ENCODE measurements at places on chromosomes 5 and 9.

DNA sequence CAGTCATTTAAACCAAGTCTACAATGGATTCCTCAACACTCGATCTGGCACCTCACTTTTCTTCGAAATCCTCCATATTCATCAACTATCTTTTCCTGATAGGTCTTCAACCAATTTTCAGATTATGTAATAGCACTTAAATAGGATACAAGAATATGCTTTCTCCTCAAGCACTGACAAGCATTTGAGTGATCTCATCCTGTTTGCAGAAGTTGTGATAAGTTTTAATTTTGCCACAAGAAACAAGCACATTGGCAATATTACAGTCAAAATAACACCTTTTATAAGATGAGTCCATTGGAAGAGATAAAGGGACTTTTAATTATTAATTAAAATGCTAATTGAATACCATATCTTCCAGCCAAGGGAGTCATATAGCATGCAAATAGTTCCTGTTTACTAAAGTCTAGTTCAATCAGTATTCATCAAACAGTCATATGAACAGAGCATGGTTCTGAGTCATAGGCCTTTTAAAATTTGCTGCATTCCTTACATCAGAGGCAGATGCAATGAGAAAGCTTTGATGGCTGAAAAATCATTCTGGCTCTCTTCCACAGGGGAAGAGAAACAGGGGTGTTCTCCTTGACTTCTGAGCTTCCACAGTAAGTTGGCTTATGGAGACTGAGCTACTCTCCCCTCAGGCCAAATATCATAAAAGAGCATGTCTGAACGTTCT, 32.7 kb upstream of the ZCCHC9 start:
- no peak overlapping the region for H3K27ac ChIP-seq
- H3K36me3 ChIP-seq, result peaks cover 35% of the 10 kb centered on the region
- no peak for DNase-seq
- no peaks in the 10 kb centered on the region for H3K27me3 ChIP-seq

GRCh38 chr9:87713278-87713987, 12.5 kb upstream of the CTSL start:
- no peak overlapping the region for H3K4me3 ChIP-seq
- no peaks in the 10 kb centered on the region for H3K27me3 ChIP-seq
- no peaks in the 10 kb centered on the region for H3K36me3 ChIP-seq
- no peak for DNase-seq
- no peak overlapping the region for H3K27ac ChIP-seq
- no peaks in the 10 kb centered on the region for H3K4me1 ChIP-seq

DNA sequence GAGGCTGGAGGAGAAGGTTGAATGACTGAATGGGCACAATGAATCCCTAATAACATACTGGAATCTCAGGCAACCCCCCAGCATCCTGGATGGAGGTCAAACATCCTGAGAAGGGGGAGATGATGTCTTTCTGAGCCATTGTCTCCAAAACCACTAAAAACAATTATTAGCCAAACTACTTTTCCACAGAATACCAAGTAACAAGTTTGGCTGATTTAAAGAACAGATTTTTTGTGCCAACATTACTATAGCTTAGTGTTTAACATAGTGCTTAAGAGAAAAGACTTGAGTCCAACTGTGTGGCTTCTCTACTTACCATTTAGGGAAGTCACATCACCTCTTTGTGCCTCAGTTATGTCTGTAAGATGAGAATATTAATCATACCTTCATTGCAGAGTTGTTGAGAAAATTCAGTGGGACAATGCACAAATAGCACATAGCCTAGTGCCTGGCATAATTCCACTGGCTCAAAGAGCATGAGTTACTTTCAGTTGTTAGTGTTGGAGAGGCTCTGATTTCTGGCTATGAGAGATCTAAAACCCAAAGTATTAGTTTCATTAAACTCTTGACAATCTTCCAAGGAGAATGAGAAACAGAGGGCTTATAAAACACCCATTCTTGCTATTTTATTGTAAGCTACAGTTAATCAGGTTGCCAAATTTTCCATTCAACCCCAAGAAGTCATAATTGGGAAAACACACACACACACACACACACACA, 111.3 kb upstream of the NR3C1 start:
- no peak overlapping the region for H3K27ac ChIP-seq
- no peaks in the 10 kb centered on the region for H3K4me1 ChIP-seq
- DNase-seq, result no peak

DNA sequence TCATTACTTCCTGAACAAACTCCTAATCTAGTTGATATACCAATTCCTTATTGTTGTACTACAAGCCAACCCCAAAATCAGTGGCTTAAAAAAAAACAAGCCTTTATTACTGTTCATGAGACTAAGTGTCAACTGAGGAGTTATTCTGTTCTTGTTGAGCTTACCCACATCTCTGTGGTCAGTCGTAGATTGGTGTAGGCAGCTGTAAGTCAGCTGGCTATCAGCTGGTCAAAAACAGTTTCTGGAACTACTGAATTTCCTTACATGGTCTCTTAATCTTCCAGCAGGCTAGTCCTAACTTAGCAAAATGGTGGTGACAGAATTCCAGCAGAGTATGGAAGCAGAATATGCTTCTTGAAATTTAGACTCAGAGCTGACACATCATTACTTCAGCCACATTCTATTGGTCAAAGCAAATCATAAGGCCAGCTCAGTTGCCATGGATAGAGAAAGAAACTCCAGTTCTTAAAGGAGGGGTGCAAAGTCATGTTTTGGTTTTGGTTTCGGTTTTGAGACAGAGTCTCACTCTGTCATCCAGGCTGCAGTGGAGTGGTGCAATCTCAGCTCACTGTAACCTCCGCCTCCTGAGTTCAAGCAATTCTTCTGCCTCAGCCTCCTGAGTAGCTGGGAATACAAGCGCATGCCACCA, 386.1 kb upstream of the MPDZ start:
- H3K27me3 ChIP-seq, result no peaks in the 10 kb centered on the region
- H3K4me3 ChIP-seq, result no peak overlapping the region
- no peaks in the 10 kb centered on the region for H3K36me3 ChIP-seq
- H3K27ac ChIP-seq, result no peak overlapping the region
- no peaks in the 10 kb centered on the region for H3K4me1 ChIP-seq
- no peak for DNase-seq

GRCh38 chr5:81749192-81749560, 1.7 kb downstream of the SSBP2 start:
- H3K27ac ChIP-seq, result peak overlapping the region; percentile 90
- DNase-seq, result no peak

DNA sequence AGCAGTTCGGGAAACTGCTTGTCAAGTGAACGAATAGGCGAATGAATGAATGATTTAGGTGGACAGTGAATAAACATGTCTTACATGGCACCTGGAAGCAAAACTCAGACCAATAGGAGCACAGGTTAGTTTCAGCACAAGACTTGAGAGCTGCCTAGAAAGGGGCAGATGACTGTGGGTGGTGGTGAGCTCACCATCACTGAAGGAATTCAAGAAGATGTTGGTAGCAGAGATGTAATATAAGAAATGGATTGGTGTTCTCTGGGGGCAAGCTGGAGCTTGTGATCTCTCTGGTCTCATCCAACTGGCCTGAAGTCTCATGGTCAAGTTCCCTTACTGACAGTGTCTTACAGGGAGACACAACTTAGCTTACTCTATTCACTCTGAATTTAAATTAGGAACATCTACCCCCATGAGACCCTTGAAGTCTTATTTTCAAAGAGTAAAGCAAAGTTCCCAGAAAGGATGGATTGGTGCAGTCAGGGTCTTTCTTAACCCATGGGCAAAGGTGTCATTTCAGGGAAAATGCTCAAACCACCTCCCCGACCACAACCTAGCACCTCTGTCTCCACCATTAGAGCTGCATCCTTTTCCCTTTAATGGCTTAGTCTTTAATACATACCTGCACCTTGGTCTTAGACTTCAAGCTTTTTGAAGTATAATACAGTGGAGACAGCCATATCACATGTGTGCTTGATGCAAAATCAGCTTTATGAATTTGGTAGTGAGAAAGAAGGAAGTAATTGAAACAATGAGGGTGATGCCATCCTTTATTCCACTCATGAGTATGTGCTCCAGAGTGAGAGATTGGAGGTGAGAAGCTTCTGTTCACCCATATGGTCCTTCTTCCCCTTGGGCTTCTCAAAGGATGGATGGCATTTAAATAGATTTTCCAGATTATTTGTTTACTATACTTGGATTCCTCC, 5.1 kb downstream of the LCP2 start:
- no peak for DNase-seq
- no peak overlapping the region for H3K27ac ChIP-seq
- H3K36me3 ChIP-seq, result peaks cover 15% of the 10 kb centered on the region
- H3K4me3 ChIP-seq, result no peak overlapping the region
- H3K4me1 ChIP-seq, result peaks cover 54% of the 10 kb centered on the region
- H3K27me3 ChIP-seq, result peaks cover 9% of the 10 kb centered on the region
